Aorta (tissue), 5 donors: ENCODE measurements at places on chromosomes 3 and 15.

DNA sequence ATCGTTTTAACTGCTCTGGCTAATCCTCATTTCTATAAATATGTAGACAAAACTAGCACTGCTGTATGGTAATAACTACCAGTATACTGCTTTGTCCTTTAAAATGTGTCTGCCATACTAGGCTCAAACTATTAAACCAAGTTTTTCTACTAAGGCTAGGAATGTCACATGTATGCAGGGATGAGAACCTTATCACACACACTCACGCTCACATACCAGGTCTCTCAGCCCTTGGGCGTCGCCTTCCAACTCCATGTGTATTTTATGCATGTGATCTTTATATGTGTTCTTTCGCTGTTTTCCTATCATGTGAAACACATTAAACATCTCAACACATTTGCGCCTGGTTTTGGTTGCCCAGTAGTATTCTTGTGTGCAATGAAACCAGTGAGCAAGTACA is 32.6 kb downstream of the ATP2C1 start:
- DNase-seq = no peak

- no peak for DNase-seq
Measured at GRCh38 chr15:57777003-57777402, 70.5 kb downstream of the POLR2M start.

- DNase-seq = no peak
Measured at GRCh38 chr15:29115093-29115991, 154.3 kb downstream of the NSMCE3 start.

DNA sequence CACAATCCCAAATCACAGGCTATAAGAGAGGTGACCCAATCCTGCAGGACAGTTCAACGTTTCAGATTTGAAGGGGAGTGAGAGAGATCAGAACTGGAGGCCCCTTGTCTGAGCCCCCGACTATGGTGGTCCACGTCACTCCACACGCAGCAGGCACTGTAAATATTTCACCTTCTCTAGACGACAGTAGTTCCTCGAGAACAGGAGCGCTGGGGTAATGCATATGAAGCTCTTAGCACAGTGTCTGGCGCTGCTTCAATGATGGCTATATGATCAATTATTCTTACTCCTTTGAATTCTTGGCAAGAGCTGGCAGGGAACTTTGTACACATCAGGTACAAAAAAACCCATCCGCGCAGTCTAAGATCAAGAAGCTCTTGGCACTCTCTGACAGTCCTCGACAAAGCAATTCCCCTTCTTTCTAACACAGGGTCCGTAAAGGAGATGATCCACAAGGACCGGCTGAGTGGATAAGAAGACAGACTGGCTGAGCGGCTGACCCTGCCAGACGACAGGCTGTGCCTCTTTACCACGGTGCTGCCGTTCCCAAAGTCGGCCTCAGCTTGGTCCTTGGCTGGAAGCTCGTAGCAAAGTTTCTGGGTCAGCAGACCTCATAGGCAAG is 522 bp upstream of the NRROS start:
- DNase-seq = no peak

GRCh38 chr15:43230640-43231115 is 9.9 kb upstream of the EPB42 start:
- DNase-seq = no peak

DNA sequence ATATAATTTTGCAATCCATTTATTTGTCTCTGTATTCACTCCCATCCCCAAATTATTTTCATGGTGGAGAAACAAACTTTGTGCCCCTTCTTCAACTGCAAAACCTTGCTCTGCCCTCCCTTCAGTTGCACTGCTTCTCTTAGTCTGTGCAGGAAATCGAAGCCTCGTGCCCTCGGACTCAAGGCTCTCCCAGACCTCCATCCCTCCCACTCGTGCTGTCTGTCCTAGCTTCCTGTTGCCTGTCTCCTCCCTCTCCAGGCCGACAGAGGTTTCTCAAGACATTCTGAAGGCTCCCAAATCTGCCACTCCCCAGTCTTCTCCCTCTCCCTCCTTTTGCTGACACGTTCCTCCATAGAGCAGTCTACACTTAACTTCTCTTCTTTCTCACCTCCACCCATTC is 177.6 kb downstream of the PDZRN3 start:
- no peak for DNase-seq

DNA sequence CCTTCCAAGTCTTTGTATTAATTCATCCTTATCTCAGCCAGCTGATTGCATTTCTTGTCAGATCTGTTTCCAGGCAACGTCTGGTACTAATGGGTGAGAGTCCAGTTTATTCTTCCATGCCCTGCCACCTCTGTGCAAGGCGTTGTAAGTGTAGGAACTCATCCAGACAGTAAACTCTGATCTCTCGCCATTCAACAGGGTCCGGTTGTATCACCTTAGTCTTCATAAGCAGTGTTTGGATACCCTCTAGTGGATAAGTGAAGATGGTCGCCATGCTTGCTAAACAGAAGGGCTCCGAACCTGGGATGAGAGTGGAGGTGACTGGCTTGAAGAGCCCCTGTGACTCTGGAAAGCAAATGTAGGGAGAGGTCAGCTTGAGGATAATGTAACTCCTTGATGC is 51.6 kb upstream of the CMTM7 start:
- DNase-seq = no peak

GRCh38 chr3:94909726-94910125 is 846.9 kb downstream of the NSUN3 start:
- no peak for DNase-seq

- DNase-seq = no peak
Measured at GRCh38 chr3:100740207-100740606, 30.9 kb downstream of the TFG start.

- DNase-seq = peak; percentile 81
Measured at GRCh38 chr15:69668039-69668705, 215.6 kb downstream of the RPLP1 start.

DNA sequence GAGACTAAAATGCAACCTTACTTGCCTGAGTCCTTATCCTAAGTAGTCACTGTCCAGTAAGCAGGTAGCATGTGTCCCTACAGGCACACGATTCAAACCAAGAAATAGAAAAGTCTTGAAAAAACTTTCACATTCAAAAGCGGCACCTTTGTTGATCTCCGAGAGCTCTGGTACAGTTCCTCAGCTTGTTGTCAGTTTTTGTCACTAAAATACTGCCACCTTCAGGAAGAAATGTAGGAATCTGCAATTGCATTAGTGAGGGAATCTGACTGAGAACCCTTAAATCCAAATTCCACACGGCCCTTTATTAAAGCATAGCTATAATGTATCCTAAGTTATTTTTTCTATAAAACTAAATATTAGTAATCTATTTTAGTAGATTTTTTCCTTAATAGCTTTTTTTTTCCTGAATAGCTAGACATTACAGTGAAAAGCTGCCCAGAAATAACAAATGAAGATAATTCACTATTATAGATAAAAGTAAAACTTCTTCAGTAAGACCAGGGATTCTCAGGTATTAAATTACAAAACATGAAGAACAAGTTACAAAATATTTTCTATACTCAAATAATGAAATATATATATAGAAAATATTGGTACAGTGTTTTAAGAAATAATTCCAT is 44.0 kb downstream of the CCDC54 start:
- DNase-seq = no peak

DNA sequence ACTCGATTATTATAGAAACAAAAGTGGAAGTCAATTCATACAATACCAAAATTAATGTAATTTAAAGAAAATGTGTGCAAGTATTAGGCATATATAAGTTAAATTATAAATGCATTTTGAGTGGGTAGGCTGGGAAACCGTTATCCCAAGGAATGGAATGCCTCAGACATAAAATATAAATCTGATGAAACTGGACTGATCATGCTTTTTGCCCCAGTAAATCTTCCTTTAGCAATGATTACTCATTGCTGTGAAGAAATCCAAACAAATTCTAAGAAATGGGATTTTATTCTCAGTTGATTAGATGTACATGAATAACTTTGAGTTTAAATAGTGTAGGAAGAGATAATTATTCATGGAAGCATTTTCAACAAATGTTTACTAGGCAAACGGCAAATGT is 185.5 kb upstream of the KCNMB2 start:
- no peak for DNase-seq

GRCh38 chr15:89492934-89493631 is 3.3 kb downstream of the RHCG start:
- no peak for DNase-seq
